Activated CD8-positive, alpha-beta memory T cell treated with anti-CD3 and anti-CD28 coated beads for 4 hours (primary cell): ENCODE measurements at places on chromosomes 6 and 20.
A peak's percentile ranks its signal among the peaks of the same experiment; 100 is the strongest.

GRCh38 chr6:15299430-15300131 is 53.7 kb downstream of the JARID2 start:
- peak; percentile 38 for DNase-seq

- no peak for DNase-seq
Measured at GRCh38 chr6:168026925-168027324, 29.5 kb downstream of the KIF25 start.

DNA sequence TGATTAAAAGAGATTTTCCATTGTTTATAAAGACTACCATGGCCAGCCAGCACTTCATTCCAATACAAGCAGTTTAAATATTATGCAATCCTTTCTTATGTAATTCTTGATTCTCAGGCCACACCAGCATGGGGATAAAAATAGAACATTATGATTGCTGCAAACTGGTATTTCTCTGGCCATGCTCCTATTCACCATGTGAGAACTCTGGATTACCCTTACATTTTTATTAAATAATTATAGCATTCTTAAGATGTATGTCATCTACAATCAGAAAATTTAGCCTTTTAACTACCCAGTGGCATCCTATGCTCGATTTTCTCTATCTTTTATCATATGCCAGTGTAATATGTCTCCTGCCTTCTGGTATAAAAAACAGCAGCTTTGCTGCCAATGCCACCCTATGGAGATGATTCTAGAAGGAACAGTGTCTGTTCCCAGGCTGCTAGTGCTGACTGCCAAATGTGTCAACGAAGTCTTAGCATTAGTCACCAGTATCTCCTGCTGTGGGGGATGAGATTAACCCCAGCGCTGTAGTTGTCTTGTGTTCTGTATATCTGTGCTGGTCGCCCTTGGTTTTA is 501.4 kb downstream of the BCKDHB start:
- DNase-seq, result no peak

DNA sequence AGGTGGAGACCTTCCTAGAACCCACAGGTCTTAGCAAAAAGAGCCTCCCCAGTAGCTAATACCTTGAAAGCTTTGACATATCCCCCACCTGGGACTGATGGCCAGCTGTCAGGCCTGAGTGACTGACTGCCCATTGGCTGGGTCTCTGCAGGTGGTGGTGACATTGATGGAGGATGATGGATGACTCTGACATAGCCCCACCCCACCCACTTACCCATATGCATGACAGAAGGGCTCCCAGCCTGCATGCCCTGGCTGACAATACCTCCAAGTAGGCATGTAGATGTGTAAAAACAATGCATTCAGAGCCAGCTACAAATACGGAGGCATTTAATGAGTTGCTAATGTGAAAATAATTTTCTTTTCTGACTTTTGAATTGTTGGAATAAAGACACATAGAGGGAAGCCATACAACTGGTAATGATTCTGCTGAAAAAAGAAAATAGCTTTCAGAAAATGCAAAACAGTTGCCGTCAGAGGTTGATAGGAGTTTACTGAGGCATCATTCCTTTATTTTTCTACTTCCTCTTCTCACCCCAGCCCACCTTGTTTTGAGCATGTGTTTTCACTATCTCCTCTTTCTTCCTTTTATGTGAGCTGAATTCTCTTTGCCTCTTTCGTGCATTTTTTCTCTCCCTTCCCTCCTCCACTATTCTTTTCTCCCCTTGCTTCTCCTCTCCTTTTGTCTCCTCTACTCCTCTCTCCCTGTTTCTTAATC is 70.6 kb downstream of the OLIG3 start:
- no peak for DNase-seq

- DNase-seq, result no peak
Measured at GRCh38 chr20:24821391-24821790, 127.7 kb upstream of the CST7 start.

DNA sequence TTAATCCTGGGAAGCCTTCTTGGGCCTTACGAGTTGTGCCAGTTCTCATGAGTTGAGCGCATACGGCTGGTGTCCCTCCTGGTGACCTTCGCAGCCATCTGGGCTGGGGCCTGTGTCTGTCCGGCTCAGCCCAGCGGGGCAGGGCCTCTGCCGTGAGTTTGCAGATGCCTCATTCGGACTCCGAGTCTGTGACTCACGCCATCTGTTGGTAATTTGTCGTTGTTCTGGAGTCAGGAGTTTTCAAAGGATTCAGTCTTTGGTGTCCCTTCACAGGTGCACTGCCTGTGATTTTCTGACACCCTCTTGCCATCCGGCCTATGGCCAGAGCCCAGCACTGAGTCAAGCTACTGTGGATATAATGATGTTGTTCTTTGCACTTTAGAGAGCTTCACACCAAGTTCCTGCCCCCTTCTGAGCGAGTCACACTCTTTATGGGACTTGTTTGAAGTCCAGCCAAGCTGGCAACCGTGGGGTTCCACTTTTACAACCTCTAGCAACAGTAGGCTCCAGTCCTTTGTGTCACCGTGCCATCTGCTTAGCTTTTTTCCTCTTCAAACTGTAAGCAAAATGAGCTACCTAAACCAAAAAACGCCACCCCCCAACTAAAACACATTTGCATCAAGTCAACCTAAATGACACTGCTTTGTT is 175.6 kb downstream of the AIG1 start:
- DNase-seq, result no peak

DNA sequence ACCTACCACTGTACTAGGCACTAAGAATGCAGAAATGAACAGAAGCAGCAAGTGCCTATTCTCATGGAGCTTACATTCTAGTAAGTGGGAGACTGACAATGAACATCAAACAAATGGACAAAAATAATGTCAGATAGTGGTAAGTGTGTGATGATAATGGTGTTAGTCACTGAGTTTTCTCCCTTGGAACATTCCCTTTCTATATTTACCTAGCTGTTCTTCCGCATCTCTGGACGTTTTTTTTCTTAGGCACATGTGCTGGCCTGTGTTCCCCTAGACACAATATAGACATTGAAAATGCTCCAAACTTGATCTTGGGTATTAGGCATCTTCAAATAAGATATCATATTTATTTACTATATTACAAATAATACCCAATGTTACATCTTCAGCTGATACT is 218.1 kb upstream of the GJE1 start:
- DNase-seq, result no peak

GRCh38 chr6:1792989-1793388 is 183.3 kb downstream of the FOXC1 start:
- no peak for DNase-seq

- no peak for DNase-seq
Measured at GRCh38 chr6:31158863-31159855, 770 bp downstream of the TCF19 start.

DNA sequence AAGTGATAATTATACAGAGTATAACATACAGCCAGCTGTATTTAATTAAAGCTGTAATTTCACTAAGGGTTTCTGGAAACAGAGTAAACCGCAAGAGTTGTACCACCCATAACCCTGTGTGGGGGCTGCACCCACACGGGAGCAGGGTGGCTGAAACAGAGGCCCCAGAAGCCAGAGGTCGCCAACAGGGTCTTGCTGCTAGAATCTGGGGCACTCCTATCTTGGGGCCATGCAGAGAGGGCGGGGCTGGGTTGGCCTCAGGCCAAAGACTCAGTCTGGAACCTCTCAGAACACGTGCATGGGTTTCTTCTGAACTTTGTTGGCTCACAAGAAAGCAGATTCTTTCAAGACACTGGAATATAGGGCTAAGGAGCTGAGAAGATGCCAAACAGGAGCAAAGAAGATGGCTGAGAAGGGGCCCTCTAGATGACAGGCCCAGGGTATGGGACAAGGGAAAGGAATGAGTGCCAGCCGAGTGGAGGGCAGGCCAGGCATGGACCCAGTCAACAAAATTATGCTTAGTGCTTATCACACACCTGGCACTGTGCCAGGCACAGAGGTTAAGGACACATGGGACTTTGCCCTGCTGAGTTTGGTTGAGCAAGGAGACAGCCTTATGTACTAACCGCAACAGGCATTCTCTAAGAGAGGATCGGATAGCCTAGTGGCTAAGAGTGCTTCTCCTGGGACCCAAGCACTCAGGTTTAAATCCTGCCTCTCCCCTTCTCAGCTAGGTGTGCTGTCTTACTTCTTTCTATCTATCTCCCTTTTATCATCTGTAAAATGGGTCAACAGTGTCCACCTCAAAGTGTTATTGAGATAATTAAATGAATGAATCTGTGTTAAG is 96.6 kb upstream of the FOXP4 start:
- no peak for DNase-seq

DNA sequence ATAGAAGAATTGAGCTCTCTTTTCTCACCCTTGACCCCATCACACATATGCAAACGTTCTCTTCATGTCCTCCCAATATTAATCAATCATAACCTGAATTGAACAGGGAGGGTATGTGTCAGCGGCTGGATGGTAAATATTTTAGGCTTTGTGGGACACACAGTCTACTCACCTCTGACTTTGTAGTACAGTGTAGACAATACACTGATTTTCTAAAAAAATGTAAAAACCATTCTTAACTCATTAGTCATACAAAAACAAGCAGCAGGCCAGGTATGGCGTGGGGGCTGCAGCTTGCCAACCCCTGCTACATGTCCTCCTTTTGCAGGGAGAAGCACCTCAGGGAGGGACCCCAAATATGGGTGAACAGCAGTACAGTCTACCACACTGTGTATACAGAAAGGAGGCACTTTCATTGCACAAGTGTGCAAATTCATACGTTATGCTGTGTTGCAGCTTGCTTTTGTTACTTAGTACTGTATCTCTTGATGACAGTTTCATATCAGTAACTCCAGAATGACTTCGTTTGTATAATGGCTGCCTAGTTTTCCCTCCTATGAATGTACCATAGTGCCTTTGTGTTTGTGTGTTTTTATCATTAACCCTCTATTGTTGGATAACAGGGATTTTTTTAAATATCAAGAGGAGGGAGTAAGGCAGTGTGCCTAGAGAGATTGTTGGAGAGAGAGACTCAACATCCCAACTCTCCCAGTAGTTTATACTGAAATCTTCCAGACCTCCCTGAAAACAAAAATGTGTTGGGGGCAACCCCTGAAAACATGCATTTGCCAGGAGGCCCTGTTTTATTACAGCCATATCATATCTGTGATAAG is 214.3 kb downstream of the ZMYND8 start:
- DNase-seq, result no peak

- DNase-seq, result no peak
Measured at GRCh38 chr20:4602297-4602631, 119.4 kb upstream of the PRND start.

- DNase-seq, result no peak
Measured at GRCh38 chr6:126075335-126076071, 89.2 kb downstream of the TRMT11 start.

DNA sequence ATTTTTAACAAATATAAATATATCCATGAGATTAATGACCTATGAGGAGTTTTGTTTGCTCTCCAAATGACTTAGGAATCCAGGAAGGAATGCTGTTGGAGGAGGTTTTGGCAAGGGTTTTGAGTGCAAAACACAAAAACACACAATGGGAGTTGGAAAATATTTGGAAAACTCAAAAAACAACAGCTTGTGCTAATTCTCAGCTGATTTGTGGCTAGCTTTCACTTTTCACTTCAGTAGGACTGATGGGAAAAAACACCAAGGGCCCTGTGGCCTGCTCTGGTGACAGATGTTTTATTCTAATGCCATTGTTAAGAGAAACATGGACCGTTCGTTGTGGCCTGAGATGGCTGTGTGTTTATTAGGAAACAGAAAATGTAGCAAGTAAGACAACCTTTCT is 113.9 kb downstream of the ALDH8A1 start:
- DNase-seq, result no peak

DNA sequence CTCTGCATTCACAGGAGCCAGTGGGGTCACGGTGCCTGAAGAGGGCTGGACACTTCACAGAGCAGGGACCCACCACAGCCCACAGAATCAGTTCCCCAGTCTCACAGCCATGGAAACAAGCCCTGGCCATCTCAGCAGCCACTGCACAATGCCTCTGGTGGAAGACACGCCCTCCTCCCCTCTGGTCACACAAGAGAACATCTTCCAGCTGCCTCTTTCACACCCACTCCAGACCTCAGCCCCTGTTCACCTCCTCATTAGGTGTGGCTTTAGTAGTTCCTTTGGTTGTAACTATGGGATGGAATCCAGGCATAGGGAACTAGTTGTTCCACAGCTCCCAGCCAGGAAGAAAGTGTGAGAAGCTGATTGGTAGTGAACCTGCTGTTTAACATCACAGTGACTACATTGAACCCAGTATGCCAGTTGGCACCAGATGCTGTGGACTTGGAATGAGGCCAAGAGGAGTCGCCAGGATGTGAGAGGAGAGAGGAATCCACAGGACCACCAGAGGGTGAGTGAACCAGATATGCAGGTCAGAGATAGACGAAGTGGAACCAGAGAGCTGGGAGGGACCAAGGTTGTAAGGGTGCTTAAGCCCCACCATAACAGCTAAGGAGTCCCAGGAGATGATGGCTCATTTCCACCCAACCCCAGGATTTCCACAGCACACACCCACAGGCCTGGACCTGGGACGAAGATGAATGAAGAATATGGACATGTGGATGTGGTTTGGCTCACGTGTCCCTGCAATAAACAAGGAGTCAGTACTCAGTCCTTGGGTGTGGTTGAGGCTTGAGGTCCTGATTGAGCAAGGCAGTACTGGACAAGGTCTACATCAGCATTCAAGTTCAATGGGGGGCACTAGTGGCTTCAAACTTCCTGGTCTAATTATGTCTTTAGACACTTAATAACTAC is 8.8 kb upstream of the BTN3A3 start:
- no peak for DNase-seq

- no peak for DNase-seq
Measured at GRCh38 chr6:7559651-7560385, 18.3 kb downstream of the DSP start.

GRCh38 chr6:30101444-30102413 is 11.2 kb downstream of the TRIM31 start:
- DNase-seq, result peak; percentile 24

GRCh38 chr20:23078351-23079015 is 7.6 kb downstream of the CD93 start:
- DNase-seq, result no peak

- no peak for DNase-seq
Measured at GRCh38 chr20:57912227-57912582, 202.4 kb upstream of the PMEPA1 start.

DNA sequence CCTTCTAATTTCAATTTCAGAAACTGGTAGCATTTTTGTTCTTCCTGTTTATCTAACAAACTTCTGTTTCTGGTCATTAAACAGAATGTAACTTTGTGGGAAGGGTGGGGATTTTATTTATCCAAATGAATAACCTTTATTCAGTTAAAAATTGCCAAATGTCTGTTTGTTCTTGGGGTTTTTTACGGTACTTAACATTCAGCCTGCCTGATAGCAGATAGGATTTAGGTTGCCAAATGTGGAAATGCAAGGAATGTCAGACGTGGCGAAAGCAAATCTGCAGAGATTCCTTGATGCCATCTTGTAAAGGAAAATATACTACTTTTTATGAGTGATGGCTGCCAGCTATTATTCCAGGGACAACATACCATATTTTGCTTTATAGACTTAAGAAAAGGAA is 95.7 kb downstream of the LYRM2 start:
- DNase-seq, result no peak

DNA sequence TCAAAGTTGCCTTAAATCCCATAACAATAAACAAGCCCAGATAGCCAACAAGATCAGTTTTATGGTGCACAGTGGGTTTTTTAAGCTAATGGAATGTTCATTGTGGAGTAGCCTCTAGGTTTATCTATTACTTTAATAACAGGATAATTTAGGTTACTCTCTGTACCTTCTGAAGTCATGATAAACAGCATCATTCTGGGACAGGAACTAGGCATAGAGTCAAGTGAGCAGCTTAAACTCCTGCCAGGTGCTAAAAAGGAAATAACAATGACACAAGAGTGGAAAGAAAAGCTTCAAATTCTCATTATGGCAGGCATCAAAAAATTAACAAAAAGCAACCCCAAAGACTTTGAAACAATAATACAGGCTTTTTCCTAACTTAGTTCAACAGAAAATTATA is 228.8 kb downstream of the HACE1 start:
- no peak for DNase-seq
